CD4-positive, alpha-beta T cell (primary cell): ENCODE measurements at places on chromosomes 13 and 19. TPM values are rescaled to one million over a fixed set of nuclear protein-coding genes. Genes with fewer than 3 reads are reported as not detected.

- no peak for DNase-seq
- H3K4me1 ChIP-seq = peaks cover 8% of the 10 kb centered on the region
- no peak overlapping the region for H3K27ac ChIP-seq
- no peak overlapping the region for H3K4me3 ChIP-seq
Measured at GRCh38 chr19:9132422-9132821, 5.7 kb upstream of the OR7G3 start.

DNA sequence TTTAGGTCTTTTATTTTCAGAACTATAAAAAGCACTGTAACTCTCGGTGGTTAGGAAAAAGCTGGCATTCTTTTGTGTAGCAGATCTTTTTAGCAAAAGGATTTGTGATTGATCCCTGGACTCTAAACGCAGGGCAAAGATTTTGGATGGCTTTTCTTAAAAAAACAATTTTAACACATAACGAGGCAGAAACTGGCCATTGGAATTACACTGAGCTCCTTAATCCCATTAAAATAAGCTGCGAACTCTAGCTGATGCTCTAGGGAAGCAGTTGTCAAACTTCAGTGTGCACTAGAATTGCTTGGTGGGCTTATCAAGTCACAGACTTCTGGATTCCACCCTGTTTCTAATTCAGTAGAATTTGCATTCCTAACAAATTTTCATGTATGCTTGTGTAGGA lies 33.8 kb upstream of the NDFIP2 start:
- no peaks in the 10 kb centered on the region for H3K36me3 ChIP-seq
- H3K4me3 ChIP-seq = no peak overlapping the region
- no peak for DNase-seq
- H3K4me1 ChIP-seq = peaks cover 16% of the 10 kb centered on the region

DNA sequence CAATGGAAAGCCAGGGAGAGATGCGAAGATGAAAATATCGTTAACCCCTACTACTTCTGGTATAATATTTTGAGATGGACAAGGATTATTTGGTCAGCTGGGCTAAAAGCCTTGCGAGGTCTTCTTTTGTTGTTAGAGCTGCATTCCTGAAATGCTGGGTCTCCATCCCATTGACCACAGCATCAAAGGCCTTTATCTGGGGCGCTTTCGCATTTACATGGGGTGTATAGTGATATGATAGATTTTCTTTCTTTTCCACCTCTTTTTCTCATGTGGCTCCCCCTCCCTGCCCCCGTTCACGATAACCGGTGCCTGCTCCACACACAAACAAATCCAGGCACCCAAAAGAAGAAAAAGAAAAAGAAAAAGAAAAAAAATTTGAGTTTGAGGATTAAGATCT lies 77.5 kb downstream of the ZNF536 start:
- no peak for DNase-seq
- no peaks in the 10 kb centered on the region for H3K36me3 ChIP-seq
- H3K4me1 ChIP-seq = no peaks in the 10 kb centered on the region
- H3K4me3 ChIP-seq = no peak overlapping the region

DNA sequence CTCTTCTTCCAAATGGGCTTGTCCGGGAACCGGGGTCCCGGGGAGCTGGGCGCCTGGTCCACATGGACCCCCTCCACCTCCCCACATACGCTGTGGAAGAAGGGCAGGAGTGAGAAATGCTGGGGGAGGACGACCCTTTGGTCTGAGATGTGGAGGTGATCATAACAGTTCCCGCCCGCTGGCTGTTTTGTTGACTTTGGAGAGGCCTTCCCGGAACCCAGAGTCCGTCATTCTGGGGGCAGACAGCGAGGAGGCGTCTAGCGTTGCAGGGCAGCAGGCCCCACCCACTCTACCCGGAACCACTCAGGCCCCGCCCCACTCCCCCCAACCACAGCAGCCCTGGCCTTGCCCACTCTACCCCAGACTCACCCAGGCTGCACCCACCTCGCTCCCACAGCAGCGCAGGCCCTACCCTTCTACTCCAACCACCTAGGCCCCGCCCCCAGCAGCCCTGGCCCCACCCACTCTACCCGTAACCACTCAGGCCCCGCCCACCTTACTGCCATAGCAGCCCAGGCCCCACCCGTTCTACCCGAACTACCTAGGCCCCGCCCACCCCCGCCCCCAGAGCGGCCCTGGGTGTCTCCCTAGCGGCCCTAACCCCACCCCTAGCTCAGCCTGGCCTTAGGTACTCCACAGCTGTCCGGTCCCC lies 7.1 kb downstream of the GPR108 start:
- no peak overlapping the region for H3K4me3 ChIP-seq
- no peaks in the 10 kb centered on the region for H3K27me3 ChIP-seq
- no peak overlapping the region for H3K27ac ChIP-seq
- H3K36me3 ChIP-seq = peaks cover 33% of the 10 kb centered on the region
- H3K4me1 ChIP-seq = peaks cover 6% of the 10 kb centered on the region
- no peak for DNase-seq

DNA sequence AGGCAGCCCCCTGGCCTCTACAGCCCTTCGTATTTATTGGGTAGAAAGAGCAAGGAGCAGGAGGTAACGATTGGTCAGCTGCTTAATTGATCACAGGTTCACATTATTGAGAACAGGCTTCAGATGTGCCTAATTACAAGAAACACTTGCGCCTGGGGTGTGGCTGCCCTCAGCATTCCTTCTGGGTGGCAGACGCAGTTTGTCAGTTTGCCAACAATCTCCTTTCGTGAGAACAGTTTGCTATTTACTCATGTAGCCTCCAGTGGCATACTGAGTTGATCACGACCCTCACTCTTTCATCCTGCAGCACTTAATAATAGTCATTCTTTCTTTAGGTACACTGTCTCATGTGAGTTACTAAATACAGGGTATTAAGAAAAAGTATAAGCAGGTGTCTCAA lies 985.6 kb downstream of the SLITRK5 start:
- H3K4me1 ChIP-seq = no peaks in the 10 kb centered on the region
- no peak overlapping the region for H3K27ac ChIP-seq
- H3K36me3 ChIP-seq = no peaks in the 10 kb centered on the region
- H3K27me3 ChIP-seq = no peaks in the 10 kb centered on the region
- no peak overlapping the region for H3K4me3 ChIP-seq
- no peak for DNase-seq

- H3K27ac ChIP-seq = no peak overlapping the region
- no peaks in the 10 kb centered on the region for H3K36me3 ChIP-seq
- H3K4me1 ChIP-seq = no peaks in the 10 kb centered on the region
Measured at GRCh38 chr13:102940143-102940542, 94.3 kb downstream of the ERCC5 start.

- H3K4me1 ChIP-seq = peaks cover 70% of the 10 kb centered on the region
- DNase-seq = no peak
- H3K36me3 ChIP-seq = no peaks in the 10 kb centered on the region
Measured at GRCh38 chr19:16594131-16594586, 21.9 kb upstream of the SLC35E1 start.

GRCh38 chr13:30108216-30108912 lies 199.0 kb downstream of the KATNAL1 start:
- H3K27ac ChIP-seq = no peak overlapping the region
- no peak overlapping the region for H3K4me3 ChIP-seq
- H3K27me3 ChIP-seq = no peaks in the 10 kb centered on the region
- no peaks in the 10 kb centered on the region for H3K36me3 ChIP-seq

GRCh38 chr13:46698910-46699460 lies 98.0 kb downstream of the ESD start:
- no peaks in the 10 kb centered on the region for H3K4me1 ChIP-seq
- no peak overlapping the region for H3K4me3 ChIP-seq
- no peak overlapping the region for H3K27ac ChIP-seq

GRCh38 chr19:56348289-56348877 lies 33.7 kb upstream of the ZSCAN5A start:
- no peak overlapping the region for H3K27ac ChIP-seq
- no peak for DNase-seq

- H3K36me3 ChIP-seq = no peaks in the 10 kb centered on the region
- H3K27me3 ChIP-seq = no peaks in the 10 kb centered on the region
- no peaks in the 10 kb centered on the region for H3K4me1 ChIP-seq
- DNase-seq = no peak
Measured at GRCh38 chr19:29934781-29935180, 7.3 kb upstream of the URI1 start.

DNA sequence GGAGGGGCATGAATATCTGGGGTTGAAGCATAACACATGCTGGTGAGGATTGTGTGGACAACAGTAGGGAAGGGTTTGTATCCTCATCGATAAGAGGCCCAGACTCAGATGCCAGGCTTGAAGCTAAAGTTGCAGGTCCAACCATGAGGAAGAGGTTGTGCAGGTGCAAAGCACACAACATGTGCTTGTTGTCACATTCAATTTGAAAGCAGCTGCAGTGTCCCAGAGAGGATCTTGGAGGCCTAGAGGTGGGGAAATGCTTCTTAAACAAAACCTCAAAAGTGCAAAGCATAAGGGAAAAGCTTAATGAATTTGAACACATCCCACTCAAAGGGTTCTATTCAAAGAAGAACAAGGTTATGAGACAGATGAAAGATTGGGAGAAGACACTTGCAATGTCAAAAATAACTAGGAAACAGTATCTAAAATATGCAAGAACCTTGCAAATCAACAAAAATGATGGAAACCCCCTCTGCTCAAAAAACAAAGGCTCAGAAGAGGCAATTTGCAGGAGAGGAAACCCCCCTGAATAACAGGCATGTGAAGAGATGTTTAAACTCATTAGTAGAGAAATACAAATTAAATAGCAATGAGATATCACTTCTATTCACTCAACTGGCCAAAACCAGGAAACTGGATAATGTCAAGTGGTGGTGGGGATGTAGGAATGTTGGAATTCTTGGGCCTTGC lies 187.1 kb downstream of the KATNAL1 start:
- DNase-seq = peak; percentile 30
- H3K27ac ChIP-seq = no peak overlapping the region
- H3K4me3 ChIP-seq = no peak overlapping the region
- H3K4me1 ChIP-seq = peaks cover 21% of the 10 kb centered on the region
- H3K27me3 ChIP-seq = no peaks in the 10 kb centered on the region

DNA sequence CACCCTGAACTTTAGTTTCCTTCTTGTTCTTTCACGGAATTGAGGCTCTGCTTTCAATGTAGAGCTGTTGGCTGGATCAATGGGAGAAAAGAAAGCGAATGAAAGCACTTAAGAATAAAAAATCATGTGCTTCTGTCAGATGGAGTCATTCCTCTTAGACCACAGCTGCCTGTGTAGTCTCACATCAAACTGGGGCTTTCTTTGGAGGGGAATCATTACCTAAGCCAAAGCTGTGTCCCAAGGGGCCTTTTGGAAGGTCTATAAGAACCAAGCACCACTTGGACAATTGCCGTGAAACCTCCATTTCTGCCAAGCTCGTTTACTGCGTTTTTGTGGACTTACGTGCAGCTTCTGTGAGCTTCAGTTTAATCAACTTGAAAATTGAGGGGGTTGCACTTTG lies 44.2 kb upstream of the RNF113B start:
- no peaks in the 10 kb centered on the region for H3K36me3 ChIP-seq
- no peaks in the 10 kb centered on the region for H3K4me1 ChIP-seq
- DNase-seq = no peak
- H3K27ac ChIP-seq = no peak overlapping the region
- H3K4me3 ChIP-seq = no peak overlapping the region

DNA sequence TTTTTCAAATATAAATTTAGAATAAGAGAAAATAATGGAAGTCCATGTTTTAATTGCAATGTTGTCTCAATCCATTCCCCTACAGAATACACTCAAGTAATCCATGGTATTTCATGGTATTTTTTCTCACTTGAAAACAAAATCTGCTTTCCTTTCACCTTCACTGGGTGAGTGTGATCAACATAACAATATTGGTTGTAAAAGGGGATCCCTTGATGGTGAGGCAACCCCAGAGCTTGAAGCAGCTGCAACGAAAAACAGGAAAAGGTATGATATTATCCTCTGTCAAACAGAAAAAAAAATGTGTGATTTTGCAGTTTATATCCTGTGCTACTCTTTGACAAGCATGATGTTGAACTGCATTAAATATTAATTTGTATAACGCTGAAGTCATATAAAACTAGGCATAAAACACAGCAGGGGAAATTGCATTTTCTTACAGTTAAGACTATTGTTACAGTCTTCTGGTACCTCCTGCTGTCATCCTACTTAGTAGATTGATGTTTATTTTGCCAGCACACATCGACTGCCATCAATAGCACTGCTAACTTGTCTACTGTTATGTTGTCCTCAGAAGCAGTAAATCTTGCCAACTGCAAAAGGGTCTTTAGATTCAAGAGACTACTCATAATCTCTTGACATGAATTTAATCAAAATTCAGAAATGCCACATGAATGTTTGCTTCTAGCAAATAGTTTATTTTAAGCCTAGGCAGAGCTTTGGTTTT lies 373.1 kb upstream of the MIR17HG start:
- no peak overlapping the region for H3K4me3 ChIP-seq
- H3K36me3 ChIP-seq = no peaks in the 10 kb centered on the region
- DNase-seq = no peak
- H3K27ac ChIP-seq = no peak overlapping the region

- H3K4me1 ChIP-seq = peaks cover 14% of the 10 kb centered on the region
- no peaks in the 10 kb centered on the region for H3K27me3 ChIP-seq
- peak overlapping the region; percentile 96 for H3K4me3 ChIP-seq
- no peak overlapping the region for H3K27ac ChIP-seq
Measured at GRCh38 chr13:78659732-78660494, 958 bp upstream of the OBI1 start.

GRCh38 chr19:32630338-32630737 lies 44.6 kb downstream of the ANKRD27 start:
- H3K27me3 ChIP-seq = no peaks in the 10 kb centered on the region
- H3K36me3 ChIP-seq = peaks cover 50% of the 10 kb centered on the region
- no peak for DNase-seq
- H3K4me1 ChIP-seq = no peaks in the 10 kb centered on the region
- no peak overlapping the region for H3K4me3 ChIP-seq
- no peak overlapping the region for H3K27ac ChIP-seq

- H3K27ac ChIP-seq = no peak overlapping the region
- no peaks in the 10 kb centered on the region for H3K4me1 ChIP-seq
- no peak for DNase-seq
- no peaks in the 10 kb centered on the region for H3K36me3 ChIP-seq
- no peaks in the 10 kb centered on the region for H3K27me3 ChIP-seq
- no peak overlapping the region for H3K4me3 ChIP-seq
Measured at GRCh38 chr13:75961911-75962310, 325.8 kb downstream of the LMO7 start.

The USHBP1 gene
- total RNA-seq = not detected

The PPM1N gene
- 3.5 TPM for total RNA-seq

The SRRM5 gene
- 0.25 TPM for total RNA-seq

The LILRA1 gene
- 0.36 TPM for total RNA-seq

The C5AR2 gene
- total RNA-seq = 0.19 TPM

The PTPRH gene
- not detected for total RNA-seq

The TGFBR3L gene
- 1.2 TPM for total RNA-seq

The CD177 gene
- total RNA-seq = not detected

The LILRA5 gene
- total RNA-seq = 1.5 TPM

The CBY2 gene
- not detected for total RNA-seq

The CEACAM1 gene
- 2.0 TPM for total RNA-seq

The ZNF253 gene
- total RNA-seq = 5.2 TPM
